ENCODE measurements at places on chromosomes 13 and 19.
A peak's percentile ranks its signal among the peaks of the same experiment; 100 is the strongest.

GRCh38 chr13:75473468-75473867 is 8.5 kb downstream of the TBC1D4 start:
- DNase-seq = peak; percentile 15

DNA sequence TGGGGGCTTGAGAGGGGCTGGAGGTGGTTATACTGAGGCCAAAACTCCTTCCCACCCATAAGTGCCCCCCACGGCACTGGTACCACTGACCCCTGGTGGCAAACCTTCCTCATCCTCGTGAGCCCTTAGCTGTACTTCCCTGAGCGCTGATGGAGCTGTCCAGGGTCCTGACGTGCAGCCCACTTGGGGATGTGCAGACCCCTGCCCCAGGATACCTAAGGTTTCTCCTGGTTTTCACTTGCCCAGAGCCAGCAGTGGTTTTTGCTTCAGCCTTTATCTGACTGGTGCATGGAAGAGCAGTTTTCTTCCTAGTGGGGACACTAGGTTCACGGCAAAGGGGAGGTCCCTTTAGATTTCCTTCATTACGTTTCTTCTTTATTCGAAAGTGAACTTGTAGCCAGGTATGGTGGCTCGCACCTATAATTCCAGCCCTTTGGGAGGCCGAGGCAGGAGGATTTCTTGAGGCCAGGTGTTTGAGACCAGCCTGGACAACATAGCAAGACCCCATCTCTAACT is 28.7 kb upstream of the KCTD15 start:
- no peak for DNase-seq

GRCh38 chr13:79283742-79284141 is 122.3 kb downstream of the RBM26 start:
- DNase-seq = no peak

DNA sequence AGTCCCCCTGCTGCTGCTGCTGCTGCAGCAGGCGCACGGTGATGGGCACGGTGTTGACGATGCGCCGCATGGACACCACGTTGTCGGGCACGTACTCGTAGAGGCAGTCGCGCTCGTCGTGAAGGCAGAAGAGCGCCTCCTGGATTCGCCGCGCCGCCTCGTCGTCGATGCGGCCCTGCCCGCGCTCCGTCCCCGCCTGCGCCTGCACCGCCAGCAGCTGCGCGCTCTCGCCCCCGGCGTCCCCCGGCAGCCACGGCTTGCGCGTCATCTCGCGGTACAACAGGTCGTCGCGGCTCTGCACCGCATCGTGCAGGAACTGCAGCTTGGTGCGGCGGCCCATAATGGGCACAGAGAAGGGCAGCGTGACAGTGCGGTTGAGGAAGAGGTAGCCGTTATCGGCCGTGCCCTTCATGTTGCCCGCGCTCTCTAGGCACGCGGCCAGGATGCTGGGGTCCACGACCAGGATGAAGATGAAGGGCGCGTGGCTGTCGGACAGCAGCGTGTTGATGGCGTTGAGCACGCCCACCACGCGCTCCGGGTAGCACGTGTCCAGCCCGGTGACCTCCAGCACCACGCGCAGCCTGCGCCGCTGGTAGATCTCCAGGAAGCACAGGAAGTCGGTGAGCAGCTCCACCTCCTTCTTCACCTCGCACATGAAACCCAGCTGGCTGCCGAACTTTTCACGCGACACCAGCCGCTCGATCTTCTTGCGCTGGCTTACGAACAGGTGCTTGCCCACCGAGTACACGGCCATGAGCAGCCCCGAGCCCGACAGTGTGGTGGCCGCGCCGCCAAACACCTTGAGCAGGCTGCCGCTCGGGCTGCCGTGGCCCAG is 8.1 kb downstream of the NKPD1 start:
- DNase-seq = no peak

DNA sequence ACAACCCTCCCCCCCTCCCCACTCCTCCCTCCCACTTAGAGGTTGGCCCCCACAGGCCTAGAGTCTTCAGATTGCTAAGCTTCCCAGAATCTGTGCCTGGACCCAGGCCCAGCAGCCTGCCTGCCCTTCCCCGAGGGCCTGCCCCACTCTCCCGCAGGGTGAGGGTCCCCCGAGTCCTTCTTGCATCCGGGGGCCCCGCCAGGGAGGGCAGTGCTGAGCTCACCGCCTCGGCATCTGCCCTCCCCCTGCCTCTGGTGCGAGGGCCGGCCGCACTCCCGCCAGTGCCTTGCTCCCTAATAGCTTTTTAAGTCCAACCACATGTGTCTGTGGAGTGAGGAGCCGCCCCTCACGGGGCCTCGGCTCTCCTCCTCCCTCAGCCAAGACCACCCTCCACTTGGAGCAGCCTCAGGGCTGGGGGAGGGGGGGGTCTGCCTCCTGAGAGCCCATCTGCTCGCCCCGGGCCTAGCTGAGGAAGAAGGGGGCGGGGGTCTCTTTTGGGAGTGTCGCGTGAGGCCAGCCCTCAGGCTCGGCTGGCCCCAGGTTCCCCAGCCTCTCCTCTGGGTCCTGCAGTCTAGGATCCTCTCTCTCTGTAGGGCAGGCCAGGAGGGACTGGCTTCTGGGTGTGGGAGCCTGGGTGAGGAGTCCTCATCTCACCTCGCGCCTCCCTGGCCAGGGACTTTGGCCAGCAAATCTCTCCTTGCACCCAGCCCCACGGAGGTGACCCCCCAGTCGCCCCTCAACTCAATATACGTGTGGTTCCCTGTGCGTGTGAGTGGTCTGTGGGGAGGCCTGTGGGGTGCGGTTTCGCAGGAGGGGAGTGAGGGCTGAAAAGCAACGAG is 47.2 kb downstream of the LYL1 start:
- DNase-seq = no peak

- no peak for DNase-seq
These were observed 25.0 kb upstream of the ZNRF4 start for GRCh38 chr19:5430237-5430636.

DNA sequence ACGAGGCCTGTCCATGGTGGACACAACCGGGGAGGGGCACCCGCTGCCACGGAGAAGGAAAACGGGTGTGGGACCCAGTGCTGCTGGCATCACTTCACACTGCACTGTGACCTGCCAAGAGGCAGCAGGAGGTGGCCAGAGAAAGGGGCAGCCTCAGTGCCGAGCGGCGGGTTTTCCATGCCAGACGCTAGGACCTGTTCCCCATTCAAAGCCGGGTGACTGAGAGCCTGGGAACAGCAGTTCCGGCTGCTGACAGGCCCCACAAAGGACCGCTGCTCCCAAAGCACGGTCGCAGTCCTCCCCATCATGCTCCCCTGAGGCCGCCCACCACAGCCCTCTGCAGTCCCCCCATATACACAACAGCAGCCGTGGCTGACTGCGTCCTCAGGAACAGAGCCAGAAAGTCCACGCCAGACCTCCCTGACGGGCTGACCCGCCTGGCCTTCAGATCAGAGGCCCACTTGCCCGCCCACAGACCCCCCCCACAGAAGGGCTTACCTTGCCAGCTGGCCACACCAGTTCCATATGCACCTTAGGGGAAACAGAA is 5.4 kb downstream of the AKAP8 start:
- DNase-seq = no peak

GRCh38 chr19:12485571-12485970 is 955 bp upstream of the ZNF709 start:
- no peak for DNase-seq

GRCh38 chr13:95241321-95241720 is 59.9 kb downstream of the ABCC4 start:
- DNase-seq = peak; percentile 51

- no peak for DNase-seq
These were observed 11.3 kb upstream of the RNASEH2B start for GRCh38 chr13:50898338-50898737.

GRCh38 chr13:86710896-86711295 is 911.7 kb upstream of the SLITRK6 start:
- no peak for DNase-seq

DNA sequence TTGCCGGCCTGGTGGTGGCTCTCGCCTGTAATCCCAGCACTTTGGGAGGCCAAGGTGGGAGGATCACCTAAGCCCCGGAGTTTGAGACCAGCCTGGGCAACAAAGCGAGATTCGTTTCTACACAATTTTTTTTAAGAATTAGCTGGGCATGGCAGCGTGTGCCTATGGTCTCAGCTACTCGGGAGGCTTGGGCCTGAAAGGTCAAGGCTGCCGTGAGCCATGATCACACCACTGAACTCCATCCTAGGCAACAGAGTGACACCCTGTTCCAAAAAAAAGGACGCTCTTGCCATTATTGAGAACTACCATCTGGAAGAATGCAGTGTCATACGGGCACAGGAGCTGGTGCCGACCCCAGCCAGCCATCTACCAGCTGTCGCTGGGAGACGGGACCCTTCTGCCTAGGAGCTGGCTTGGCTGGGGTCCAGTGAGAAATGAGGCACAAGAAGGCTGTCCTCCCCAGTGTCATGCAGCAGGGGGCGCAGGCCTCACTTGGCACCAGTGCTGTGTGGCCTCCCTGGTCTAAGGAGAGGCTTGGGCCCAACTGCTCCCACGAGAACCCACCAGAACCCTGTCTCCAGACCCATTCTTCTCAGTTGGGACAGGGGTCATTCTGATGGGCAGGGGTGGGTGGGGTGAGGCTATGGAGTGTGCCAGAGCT is 12.2 kb upstream of the RELB start:
- DNase-seq = peak; percentile 62

GRCh38 chr13:23140492-23140891 is 40.3 kb upstream of the SGCG start:
- DNase-seq = no peak

DNA sequence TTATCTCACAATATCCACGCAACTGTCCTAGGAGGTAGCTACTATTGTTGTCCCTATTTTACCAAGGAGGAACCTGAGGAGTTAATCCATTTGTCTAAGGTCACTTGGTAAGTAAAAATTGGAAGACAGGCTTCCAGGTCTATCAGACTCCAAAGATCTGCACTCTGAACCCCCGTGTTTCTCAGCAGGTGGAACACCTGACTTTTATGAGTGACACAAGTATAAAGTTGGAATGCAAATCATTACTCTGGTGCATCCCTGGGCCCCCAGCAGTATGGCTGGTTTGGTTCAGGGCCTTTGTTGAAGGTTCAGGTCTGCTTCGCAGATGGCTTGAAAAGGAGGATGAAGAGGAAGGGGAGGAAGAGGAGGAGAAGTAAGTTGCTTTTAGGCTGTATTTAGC is 46.0 kb downstream of the RGCC start:
- no peak for DNase-seq
